Esophagus squamous epithelium (tissue), 5 donors: ENCODE measurements at places on chromosomes 2 and 18. TPM values are rescaled to one million over a fixed set of nuclear protein-coding genes. Genes with fewer than 3 reads are reported as not detected.

DNA sequence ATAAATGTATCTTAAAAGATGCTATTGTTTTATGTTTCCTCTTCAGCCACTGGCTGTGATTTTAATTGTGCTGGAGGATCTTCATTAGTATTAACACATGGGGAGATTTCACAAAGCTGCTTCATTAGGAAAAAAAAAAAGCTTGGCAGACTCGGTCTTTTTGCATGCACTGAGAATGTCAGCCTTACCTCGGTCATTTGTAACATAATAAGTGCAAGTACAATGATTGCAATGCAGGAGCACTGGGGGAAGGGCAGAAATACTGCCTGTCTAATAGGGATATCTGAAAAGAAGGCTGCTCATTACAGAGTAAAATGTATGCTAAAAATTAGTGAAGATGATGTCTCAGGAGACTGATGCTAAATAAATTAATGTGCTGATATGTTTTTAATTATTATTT, 1.3 kb upstream of the BAZ2B start:
- no peak for DNase-seq

- no peak for DNase-seq
These were observed 28.8 kb downstream of the TTC32 start for GRCh38 chr2:19873014-19873413.

DNA sequence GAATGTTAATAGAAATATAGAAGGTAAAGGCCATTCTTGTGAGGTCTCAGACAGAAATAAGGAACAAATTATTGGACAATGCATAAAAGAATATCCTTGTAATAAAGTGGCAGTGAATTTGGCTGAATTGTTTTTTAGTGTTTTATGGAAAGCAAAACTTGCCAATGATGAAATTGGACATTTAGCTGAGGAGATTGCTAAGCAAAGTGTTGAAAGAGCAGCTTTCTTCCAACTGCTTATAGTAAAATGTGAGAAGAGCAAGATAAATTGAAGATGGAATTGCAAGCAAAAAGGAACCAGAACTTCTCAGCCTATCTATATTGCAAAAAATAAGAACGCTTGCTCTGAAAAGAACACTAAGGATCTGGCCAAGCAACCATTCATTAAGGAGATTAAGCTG, 245.7 kb downstream of the MREG start:
- no peak for DNase-seq

DNA sequence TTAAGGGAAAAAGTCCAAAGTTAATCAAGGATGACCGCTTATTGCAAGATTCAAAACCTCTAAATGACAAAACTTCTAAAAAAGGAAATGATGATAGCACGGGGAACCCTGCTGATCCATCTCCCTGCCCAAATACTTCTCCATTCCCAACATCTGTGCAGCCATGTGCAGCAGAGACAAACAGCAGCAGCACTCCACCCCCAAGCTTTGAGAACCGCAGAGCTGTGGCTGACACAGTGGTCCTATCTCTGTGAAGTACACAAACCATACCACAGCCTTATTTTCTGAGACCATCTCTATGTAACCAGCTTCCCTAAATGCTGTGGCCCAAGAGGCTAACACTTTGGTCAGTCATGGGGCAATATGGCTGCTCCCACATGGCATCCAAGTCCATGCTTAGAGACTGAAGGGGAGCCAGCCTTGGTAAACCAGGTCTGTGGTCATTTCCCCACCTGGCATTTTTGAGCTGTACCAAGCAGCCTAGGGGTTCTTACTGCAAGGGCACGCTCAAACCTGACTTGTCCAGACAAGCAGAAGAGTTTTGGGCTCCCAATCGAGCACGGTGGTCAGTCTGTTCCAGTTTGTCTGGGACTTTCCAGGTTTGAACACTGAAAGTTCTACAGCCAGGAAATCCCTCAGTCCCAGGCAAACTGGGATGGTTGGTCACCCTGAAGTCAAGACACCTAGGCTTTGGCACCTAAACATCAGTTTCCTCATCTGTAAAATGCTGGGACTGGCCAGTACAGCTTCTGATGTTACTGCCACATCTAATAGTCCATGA, 17.1 kb upstream of the NFE2L2 start:
- DNase-seq = no peak

- DNase-seq = no peak
These were observed 317.2 kb downstream of the CPS1 start for GRCh38 chr2:210873631-210874030.

GRCh38 chr2:230325316-230326243, 1.4 kb upstream of the SP140L start:
- no peak for DNase-seq

Gene BUB1
- 8.4 TPM for total RNA-seq

Gene DSG2
- 9.6 TPM for total RNA-seq

Gene ANKAR
- 10.7 TPM for total RNA-seq
